ENCODE measurements at places on chromosomes 11 and 22.

- DNase-seq = no peak
Measured at GRCh38 chr22:44603767-44604166, 98.2 kb upstream of the PRR5 start.

- no peak for DNase-seq
Measured at GRCh38 chr22:31474743-31475142, 14.9 kb downstream of the EIF4ENIF1 start.

GRCh38 chr11:69670158-69670845, 4.9 kb downstream of the LTO1 start:
- DNase-seq = peak; percentile 68

DNA sequence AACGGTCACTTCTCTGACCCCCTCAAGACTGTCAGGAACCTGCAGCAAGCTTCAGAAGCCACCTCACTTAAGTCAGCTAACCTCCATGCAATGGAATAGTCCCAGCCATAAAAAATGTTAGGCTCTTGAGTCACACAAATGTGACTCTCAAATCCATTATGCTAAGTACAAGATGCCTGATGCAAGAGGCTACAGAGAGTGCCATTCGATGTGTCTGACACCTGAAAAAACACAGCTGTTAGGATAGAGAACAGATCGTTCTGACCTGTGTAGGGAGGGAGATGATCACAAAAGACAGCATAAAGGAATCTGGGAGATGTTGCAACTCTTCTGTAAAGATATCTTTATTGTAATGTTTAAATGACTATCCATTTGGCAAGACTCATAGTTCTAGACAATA, 712.4 kb downstream of the TBC1D22A start:
- no peak for DNase-seq

DNA sequence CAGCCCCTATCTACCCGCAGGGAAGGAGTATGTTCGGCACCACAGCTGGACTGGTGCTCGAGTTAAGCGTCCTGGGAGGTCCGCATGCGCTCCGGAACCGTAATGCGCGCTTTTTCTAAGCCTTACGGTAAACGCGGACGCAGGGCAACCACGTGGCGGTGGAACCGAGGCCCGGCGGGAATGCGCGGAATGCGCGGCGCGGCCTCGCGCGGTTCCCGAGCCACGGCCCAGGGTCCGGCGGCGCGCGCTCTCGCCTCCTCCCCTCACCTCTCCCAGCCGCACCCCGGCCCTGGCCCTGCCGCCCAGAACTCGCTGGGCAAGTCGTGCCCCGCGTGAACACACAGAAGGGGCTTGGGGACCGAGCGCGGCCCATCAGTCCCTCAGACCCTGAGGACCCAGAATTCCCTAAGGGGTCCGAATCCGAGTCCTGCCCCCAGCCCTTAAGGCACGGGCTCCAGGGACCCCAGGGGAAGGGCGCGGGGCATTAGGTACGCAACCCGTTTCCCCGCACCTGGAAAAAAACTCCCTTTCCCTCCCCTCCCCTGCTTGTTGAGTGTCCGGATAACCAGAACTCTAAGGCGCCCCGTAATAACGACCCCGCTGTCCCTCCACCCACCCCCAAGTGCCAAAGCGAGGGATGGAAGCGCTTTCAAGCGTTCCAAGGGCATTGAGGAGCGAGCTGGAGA, 4.3 kb upstream of the CCND1 start:
- no peak for DNase-seq

DNA sequence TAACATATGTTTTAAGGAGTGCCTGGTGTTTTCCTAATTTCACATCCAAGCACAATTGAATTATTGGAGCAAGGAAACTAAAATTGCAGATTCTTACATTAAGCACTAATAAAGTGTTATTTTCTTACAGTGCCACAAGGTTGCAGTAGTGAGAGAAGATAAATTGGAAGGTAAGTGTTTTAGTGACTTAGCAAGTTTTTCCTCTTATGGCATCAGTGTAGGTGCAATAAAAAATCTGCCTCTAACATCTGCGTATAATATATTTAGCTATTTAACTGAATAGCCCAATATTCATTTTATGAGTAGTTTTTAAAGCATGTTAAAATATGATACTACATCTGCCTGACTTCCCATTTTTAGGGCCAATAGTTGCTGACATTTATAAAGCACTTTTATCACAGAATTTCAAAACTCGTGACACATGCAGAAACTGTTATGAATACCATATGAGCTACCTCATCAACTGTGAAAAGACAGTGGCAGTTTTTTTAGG, 19.0 kb downstream of the POLD3 start:
- no peak for DNase-seq

- no peak for DNase-seq
Measured at GRCh38 chr11:75193711-75194110, 42.8 kb downstream of the SLCO2B1 start.

- no peak for DNase-seq
Measured at GRCh38 chr22:35835267-35835997, 117.8 kb downstream of the APOL5 start.

DNA sequence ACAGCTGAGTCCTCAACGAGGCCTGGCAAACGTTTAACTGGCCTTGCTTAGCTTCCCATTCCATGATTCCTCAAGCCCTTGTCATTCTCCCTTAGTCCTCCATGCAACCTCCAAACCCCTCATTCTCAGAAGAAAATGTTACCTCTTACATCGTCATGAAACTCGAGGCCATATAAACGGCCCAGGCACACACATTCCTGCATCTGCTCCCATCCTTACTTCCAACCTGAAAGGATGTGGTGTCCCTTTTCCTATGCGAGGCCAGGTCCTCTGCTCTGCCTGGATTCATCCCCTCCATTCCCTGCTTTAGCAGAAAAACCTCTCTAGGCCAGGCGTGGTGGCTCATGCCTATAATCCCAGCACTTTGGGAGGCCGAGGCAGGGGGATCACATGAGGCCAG, 9.0 kb downstream of the MPZL3 start:
- no peak for DNase-seq
